RPMI7951 (cell line): ENCODE measurements at places on chromosomes 11 and 22.

DNA sequence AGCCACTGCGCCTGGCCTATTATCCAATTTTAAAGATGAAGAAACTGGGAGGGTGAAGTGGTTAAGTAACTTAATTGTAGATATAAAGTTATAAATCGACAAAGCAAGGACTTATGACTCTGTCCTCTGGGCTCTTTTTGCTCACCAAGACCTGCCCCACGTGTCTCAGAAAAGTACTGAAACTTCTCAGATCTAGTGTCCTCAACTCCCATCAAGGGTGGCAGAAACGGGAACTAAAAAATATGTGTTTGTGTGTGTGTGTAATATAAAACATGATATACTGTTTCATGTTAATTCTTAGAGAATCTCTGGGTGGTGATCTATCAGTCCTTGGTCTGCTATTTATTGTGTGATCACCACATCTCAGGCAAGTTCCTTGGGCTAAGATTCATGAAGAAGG, 104.9 kb downstream of the GAB2 start:
- DNase-seq: no peak

GRCh38 chr11:98365190-98365589, 655.6 kb upstream of the CNTN5 start:
- DNase-seq: no peak

DNA sequence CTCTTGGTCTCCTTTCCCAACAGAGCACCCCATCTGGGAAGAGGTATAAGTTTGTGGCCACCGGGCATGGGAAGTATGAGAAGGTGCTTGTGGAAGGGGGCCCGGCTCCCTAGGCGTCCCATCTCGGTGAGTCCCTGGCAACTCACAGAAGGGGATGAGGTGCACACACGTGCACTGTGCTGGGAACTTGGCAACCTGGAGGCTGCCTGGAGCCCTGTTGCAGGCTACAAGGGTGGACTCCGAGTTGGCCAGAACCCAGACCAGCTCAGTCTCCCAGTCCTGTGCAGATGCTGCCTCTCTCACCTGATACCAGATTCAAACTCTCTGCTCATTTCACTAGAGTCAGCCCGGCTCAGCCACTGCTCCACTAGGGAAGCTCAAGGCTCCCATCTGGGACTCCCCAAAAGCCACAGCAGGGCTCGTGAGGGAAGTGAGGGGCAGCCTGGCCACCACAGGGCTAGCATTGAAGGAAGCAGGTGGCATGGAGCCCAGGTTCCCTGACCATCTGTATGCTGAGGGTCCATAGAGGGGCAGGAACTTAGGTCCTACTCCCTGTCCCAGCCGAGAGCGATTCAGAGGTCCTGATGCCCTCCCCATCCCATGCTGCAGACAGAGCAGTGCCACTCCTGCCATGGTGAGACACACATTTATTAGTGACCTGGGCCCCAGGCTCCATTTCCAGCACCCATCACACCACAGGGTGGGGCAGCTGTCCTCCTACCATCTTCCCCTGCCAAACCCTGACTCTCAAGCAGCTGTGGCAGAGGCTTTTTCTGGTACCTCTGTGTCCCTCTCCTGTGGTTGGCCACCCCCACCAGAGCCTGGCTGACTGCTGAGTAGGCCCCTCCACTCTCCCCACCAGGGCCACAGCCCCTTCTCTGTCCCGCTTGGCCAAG, 4.0 kb downstream of the PRR33 start:
- no peak for DNase-seq

DNA sequence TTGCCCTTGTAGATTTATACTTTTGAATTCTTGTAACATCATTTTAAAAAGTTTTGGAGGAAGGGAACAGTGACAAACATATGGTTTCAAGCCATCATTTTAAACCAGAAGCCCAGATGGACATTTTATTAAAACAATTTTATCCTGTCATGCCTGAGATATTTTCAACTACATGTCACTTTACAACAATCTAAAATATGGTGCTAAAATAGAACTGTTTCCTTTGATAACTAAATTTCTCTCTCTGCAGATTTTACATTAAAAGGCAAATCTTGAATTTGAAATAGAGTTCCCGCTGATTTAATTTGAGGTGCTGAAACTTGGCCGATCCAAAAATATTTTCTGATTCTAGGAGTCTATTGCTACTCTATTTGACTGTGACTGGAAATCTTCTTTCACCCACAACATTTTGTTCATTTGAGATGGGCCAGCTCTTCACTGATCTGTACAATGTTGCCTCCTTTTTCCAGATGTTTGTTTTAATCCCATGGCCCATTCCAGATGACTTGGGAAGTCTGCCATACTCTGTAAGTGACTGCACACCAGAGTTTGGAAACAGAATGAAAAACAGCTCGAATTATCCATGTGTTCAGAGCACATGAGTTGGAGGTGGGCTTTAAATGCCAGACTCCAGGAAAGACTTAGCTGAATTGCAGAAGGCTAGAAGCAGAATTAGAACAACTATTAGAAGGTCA, 402.5 kb downstream of the TMEM135 start:
- no peak for DNase-seq

DNA sequence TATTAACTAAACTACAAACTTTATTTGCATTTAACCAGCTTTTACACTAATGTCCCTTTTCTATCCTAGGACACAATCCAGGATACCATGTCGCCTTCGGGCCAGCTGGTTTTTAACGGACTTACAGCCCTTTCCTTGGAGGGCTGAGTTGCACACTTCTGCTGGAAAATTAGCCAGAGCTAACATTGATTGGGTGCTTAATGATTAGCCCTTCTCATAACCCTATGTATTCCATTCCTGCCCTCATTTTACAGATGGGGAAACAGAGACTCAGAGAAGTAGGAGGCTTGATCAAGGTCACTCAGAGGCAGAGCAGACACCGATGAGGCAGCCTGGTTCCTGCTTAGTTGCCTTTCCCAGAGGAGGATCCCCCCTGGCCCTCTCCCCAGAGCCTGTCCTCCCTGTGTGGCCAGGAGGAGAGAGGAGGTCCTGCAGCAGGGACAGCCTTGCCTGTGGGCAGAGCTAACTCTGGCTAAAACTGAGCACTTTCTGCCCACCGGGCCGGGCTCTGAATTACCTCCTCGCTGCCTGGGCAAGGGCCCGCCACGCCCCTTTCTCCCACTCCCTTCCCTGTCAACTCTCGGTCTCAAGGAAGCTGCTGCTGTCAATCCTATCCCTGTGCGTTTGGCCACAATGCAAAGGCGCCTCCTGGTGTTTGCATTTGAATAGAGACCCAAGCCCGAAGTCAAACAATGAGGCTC, 59.6 kb upstream of the PAX6 start:
- DNase-seq: peak; percentile 42

DNA sequence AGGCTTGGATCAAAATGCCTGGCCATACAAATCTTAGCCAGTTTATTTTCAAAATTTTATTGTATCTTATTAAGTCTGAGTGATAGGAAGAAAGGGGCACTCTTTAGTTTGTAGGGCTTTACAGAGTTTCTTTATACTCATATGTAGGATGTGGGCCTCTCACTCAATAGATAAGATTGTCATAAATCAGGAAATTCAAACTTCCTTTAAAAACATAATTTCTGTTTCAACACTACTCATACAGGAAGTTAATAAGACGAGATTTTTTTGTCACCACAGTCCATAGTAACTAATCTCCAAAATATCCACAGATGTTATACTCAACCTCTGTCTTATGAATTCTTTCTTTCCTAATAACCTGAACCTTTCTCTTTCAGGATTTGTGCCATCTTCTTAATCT, 13.3 kb upstream of the OR56B4 start:
- DNase-seq: no peak

GRCh38 chr11:91194546-91194945, 971.7 kb upstream of the CHORDC1 start:
- DNase-seq: no peak

GRCh38 chr11:78039919-78040671, 17.0 kb upstream of the KCTD14 start:
- peak; percentile 93 for DNase-seq

DNA sequence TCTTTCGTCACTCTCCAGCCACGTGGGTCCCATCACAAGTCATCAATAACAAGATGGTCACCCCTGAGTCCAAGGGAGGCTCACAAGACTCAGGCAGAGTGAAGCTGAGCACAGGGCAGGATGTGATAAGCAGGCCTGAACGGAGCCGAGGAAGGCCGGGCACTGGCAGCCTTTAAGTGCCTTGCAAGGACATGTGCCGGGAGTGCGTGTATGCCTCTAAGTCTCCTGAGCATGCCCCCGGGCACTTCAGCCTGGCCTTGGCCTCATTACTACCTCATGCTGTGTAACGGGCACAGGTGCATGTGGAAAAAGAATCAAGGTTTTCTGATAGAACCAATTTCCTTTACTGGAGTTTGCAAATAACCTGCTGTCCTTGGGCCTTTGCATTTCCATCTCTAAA, 55.8 kb downstream of the UBASH3B start:
- DNase-seq: no peak

DNA sequence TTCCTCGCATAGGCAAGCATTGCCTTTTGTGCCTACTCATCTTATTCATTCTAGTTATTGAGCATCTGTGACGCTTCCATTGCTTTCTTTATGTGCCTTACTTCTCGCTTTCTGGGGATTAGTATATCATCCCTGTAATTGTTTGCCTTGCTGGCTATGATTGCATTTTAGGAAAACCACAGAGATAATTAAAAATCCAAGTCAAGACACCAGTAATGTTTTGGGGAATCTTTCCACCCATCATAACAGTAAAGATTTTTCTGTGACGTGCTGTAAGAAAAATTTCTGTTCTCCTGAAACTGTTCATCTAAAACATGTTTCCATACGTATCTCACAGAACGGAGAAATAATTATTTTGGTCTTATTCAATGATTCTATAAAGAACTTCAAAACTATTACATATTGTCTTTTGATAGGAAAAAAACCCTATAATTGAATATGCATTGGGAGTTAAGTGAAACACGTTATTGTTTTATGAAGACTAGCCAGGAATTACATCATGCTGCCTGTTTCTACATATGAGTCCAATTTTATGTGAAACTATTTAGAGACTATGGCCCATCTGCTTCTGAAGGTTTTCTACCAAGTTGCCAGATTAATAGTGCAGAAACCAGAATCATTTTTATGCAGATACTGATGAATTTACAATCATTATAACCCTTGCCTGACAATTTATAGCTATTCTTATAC, 133.7 kb upstream of the FIBIN start:
- DNase-seq: no peak

GRCh38 chr11:111324277-111324720, 26.0 kb downstream of the POU2AF3 start:
- peak; percentile 58 for DNase-seq

DNA sequence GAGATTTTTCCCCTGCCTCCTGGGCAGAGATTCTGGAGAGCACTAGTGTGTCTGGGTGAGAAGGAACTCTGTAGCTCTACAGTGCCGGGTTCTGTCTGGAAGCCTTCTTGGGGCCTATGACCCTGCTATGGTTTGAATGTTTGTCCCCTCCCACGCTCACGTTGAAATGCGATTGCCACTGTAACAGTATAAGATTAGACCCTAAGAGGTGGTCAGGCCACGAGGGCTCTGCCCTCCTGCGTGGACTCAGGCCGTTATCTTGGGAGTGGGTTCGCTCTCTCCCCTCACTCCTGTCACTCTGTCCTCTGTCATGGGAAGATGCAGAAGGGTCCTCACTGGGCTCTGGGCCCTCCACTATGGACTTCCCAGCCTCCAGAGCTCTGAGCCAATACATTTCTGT, 3.5 kb downstream of the AP5B1 start:
- no peak for DNase-seq
